ENCODE measurements at places on chromosomes 1 and 21.
A peak's percentile ranks its signal among the peaks of the same experiment; 100 is the strongest.

- DNase-seq: peak; percentile 4
These were observed 1.2 kb downstream of the AK5 start for GRCh38 chr1:77282866-77283539.

- no peak for DNase-seq
These were observed 17.3 kb upstream of the LRP8 start for GRCh38 chr1:53344921-53345838.

- peak; percentile 62 for DNase-seq
These were observed 16.6 kb downstream of the DDAH1 start for GRCh38 chr1:85448358-85448757.

DNA sequence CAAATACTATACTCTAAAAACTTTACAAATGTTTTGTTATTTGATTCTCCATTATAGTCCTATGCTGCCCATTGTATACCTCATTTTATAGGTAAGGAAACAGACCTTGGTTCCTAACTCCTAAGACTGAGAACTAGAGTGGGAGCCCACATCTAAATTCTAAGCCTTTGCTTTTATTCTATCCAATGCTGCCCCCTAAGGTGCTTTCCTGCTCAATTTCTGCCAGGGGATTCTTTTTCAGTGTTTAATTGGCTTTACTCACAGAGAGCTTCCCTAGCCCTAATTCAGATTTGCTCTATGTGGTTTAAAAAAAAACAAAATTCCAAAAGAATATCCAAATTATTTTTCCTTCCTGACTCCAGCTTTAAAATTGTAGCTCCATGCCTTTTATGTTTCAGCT is 64.5 kb downstream of the KIF14 start:
- DNase-seq: no peak

DNA sequence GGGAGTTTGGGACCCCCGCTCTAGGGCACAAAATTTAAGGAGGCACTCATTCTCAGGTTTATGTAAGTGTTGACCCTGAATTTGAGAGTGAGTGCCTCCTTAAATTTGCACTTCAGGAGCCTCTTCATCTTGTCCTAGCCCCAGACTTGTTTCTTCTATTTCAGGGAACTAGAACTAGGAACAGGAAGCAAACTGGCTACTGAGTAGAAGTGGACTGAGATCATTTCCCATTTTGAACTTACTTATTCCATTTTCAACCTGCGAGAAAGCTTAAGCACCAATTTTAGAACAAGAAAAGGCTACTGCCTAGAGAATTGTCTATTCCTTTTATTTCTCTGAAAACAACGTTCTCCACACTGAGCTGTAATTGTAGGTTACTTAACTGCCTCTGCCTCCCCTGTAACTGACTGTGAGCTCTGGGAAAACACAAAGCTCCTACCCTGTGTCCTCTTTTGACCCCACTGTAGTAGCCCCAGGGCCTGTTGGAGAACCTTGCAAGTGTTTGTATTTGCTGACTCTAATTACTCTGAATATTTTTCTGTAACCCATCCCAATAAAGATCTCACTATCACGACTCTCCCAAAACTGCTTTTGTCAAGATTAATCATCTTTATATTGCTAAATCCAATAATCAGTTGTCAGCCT is 2.5 kb downstream of the PPT1 start:
- DNase-seq: no peak

GRCh38 chr1:26097696-26098095 is 13.9 kb upstream of the PDIK1L start:
- DNase-seq: peak; percentile 62

- peak; percentile 4 for DNase-seq
These were observed 733.4 kb upstream of the B3GALT2 start for GRCh38 chr1:193919827-193920226.

GRCh38 chr1:217553949-217554509 is 76.9 kb downstream of the GPATCH2 start:
- DNase-seq: no peak

DNA sequence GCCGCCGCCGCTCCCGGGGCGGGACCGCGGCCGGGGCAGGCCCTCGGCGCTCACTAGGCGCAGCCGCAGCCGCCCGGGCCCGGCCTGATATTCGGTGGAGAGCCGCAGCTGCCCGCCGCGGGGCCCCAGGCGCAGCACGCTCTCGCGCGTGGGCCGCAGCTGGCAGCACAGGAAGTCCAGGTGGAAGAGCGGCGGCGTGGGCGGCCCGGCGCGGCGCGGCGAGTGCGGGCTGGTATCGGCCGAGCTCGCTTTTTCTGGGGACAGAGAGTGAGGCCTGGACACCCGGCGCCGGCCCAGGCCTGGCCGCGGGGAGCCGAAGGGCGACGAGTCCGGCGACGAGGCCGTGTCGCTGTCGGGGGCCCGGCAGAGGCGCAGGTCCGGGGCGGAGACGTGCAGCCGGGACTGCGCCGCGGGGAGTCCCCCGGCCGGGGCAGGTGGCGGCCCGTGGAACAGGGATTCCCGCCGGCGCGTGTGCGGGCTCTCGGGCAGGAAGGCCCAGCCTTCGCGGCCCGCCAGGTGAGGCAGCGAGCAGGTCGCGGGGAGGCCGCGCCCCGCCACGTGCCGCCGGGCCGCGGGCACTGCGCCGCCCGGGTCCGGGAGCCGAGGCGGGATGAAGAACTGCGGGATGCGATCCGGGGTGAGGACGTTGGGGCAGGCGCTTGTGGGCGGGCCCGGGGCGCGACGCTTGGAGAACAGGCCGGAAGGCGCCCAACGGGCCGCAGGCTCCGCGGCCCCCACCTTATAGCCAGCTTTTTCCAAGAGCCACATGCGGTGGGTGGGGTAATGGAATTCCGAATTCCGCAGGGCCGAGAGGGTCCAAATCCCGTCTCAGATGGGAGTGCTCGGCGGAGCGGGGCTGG is 1.2 kb downstream of the C2CD4D start:
- peak; percentile 21 for DNase-seq

- DNase-seq: no peak
These were observed 118.5 kb downstream of the UCHL5 start for GRCh38 chr1:192940658-192941057.

DNA sequence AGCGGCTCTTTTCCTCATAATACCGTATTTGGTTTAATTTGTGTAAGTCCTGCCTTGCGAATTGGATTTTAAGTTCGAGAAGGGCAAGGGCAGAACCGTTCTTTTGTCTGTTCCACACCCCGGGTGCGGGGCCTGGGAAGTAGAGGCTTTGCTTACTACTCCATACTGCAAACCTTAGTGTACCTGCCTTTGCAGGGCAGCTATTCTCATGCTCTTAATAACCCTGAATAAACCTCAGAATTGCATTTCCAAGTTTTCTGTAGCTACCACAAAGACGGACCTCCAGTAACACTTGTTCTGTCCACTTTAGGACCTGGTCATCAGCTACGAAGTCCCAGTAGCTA is 657 bp upstream of the HNRNPU start:
- DNase-seq: no peak

- peak; percentile 4 for DNase-seq
These were observed 21.8 kb downstream of the GBP2 start for GRCh38 chr1:89104147-89104546.

GRCh38 chr1:201276891-201277290 is 6.4 kb upstream of the PKP1 start:
- no peak for DNase-seq

- no peak for DNase-seq
These were observed 457.5 kb downstream of the LMO4 start for GRCh38 chr1:87786229-87786628.

GRCh38 chr1:18884727-18885126 is 17.6 kb downstream of the ALDH4A1 start:
- no peak for DNase-seq

GRCh38 chr1:18341291-18342069 is 139.2 kb upstream of the KLHDC7A start:
- DNase-seq: no peak

GRCh38 chr21:46099476-46099875 is 1.6 kb downstream of the COL6A2 start:
- peak; percentile 41 for DNase-seq

DNA sequence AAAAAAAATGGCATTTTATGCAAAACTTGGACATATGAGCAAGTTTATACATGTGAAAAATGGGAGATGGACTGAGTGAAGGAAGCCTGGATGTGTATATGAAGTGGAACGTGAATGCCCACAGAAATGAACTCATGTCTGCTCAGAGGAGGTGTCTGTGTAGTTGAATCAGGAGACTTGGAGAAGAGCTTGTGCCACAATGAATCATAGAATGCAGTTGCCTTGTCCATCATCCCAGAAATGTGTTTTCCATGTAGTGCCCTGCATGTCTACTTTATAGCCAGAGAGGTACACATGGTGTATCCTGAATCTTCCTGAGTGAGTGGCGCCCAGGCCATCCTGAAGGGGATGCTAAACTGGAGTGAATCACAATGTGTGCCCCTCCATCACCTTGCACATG is 2.6 kb upstream of the ILDR2 start:
- DNase-seq: no peak

DNA sequence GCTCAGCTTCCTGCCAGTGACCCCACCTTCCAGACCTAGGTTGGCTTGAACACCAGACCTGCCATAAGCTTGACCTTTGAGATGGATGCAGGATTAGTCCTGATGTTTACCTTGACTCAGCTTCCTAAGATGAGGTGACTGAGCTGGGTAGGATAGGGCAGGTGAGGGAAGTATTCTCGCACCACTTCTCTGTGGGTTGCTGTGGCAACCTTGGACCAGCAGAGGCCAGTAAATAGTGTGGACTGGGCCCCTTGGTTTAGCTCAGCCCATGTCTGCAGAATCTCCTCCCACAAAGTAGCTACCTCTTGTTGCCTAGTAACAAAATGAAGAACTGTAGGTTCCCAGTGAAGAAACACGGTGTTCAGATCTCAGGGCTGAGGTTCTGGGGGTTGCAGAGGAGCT is 8.4 kb downstream of the RPS6KA1 start:
- DNase-seq: peak; percentile 72

- DNase-seq: peak; percentile 4
These were observed 98.8 kb downstream of the LBR start for GRCh38 chr1:225329041-225329440.

GRCh38 chr21:44699502-44700001 is 2.6 kb downstream of the KRTAP10-12 start:
- DNase-seq: no peak
